ENCODE measurements at places on chromosomes 7 and 10.

DNA sequence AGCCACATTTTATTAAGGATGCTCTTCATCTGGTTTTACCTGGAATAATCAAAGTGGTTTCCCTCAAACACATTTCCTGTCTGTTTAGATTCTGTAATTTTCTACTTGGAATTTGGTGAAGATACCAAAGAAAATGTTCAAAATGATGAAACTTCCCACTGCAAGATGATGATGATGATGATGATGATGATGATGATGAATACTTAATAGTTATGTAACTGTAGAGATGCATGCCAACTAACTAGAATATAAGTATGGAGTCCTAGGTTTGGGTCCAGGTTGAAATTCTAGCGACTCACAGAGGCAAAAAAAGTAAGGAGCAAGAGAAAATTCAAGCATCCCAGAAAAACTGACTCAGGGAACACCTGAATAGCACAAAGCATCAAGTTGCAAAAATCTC, 104.0 kb upstream of the KIAA1217 start:
- no peak for DNase-seq

DNA sequence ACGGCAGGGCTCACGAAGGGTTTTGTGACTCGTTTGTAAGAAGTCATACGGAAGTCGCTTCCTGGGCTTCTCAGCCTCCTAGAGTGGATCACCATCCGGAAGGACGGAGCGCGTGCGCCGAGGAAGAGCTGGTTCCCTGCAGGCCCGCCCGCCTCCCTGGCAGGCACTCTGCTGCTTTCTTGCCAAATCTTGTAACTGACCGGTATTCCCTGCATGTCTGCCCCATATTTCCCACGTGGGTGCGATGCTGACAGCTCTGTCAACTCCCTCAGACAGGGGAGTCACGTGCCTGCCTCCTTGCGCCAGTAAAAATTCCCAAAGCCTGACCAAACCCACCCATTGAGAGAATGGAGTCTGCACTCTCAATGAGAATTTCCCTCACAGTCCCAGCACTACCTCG, 12.7 kb downstream of the SHH start:
- no peak for DNase-seq

DNA sequence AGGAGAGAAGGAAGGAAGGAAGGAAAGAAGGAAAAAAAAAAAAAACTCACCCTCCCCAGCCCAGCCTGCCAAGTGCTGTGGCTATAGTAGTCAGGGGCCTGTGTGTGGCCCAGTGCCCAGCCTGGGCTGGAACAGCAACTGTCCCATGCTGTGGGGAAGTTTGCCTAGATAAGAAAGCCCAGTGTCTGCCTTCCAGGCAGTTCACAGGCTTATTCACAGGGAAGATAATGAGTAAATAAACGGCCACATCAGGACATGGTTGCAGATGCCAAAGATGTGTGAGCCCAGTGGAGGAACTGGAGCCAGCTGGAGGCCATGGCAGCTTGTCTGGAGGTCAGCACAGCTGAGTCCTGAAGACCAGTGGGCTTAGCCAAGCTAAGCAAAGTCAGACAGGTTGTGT, 132.4 kb upstream of the FOXK1 start:
- DNase-seq = no peak

- no peak for DNase-seq
Measured at GRCh38 chr10:51342381-51342780, 268.1 kb downstream of the PRKG1 start.

DNA sequence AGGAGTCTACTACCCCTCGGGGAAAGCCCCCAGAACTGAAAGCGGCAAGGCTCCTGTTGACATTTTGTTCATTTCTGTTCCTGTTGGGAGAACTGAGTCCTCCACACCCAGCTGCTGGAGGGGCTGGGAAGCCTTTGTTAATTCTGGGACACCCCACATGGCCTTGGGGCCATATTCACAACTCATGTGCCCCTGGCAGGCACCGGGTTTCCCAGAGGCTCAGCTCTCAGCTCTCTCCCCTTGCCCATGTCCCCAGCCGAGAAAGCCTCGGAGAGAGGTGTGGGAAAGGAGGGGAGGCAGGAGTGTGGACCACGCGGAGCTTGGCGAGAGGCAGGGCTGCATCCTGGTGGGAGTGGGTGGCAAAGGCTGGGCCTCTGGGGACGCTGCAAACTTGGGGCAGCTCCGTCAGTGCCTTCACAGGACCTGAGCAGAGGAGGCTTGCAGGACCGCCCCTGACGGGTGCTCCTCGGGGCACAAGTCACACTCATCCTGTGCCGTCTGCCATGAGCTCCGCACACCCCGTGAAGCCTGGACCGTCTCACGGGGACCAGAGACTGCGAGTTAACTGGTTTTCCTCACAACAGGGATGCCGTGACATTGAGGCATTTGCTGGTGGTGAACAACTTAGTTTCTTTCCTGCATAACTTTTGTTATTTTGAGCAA, 140.9 kb downstream of the DNAJB6 start:
- DNase-seq = no peak

All from body of pancreas (tissue), 4 donors.